Right renal pelvis (tissue), 4 donors: ENCODE measurements at places on chromosomes 6 and 20. TPM values are rescaled to one million over a fixed set of nuclear protein-coding genes. Genes with fewer than 3 reads are reported as not detected.

DNA sequence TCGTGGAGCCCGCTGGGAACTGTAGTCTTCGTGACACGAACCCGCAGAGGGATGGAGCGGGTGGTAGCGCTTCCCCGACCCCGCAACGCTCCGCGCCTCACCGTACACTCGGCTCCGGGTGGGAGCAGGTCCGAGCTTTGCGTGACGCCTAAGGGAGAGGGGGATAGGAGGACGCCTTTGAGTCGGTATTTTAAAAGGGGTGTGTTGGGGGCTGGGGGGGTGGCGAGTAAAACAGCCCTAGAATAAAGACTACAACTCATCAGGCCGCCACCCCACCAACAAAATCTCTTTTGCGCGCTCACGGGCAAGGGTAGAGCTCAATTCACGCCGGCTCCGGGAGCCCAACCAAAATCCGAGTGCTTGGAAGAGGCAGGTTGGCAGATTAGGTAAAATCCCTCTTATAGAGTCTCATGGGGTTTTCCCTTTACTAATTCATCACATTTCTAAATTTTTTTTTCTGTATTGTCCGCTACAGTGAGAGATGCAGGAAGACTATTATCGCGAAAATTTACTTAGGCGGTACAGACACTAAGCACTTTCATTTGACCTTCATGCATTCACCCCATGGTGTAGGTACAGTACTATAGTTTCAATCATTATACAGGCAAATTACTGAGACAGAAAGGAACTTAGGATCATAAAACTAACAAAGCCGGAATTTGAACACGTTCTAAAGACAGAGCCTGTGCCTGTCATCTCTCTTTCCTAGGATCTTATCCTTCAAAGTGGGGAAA is 706 bp upstream of the SNX14 start:
- no peak for DNase-seq

GRCh38 chr20:38272398-38272797 is 11.9 kb upstream of the KIAA1755 start:
- DNase-seq: no peak

SYCP2 gene
- polyA plus RNA-seq: 6.5 TPM

TRIM26 gene
- 43.8 TPM for polyA plus RNA-seq

DNA sequence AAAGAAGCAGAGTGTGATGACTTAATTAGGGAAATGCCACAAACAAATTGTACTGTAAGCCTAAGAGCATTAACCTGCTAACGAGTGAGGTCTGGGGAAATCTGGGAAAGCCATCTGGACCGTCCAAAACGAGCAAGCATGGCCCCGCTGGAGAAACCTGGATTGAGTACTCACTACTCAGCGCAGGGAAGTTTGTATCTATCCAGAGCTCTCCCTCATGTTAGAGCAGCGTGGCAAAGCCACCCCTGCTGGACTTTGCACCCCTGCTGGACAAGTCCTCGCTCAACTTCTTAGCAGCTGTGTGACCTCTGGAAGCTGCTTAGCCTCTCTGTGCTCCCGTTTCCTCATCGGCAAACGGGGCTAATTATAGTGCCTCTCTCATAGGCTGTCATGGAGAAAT is 37.3 kb downstream of the PSMG4 start:
- no peak for DNase-seq

DNA sequence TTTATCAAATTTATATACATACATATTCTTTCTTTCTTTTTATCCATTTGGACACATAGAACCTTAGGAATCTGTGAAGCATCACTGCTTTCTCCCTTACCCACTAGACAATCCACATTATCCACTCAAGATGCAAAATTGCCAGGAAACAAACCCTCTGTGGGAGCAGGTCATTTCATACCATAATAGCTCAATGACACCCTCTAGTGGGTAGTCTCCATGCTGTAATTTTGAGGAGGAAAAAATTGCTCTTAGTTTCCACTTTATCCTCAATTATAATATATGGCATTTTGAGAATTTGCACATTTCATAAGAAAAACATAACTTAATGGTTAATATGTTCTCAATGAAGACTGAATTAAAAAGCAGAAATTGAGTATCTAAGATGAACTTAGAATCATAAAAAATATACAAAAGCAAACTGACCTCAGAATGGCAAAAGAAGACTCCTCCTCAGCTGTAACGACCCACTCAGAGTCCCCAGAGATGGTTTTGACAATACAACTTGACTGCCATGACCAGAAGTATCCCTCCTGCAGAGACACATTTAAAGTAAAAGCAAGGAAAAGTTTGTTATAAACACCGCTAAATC is 164.1 kb downstream of the FRK start:
- no peak for DNase-seq

DNA sequence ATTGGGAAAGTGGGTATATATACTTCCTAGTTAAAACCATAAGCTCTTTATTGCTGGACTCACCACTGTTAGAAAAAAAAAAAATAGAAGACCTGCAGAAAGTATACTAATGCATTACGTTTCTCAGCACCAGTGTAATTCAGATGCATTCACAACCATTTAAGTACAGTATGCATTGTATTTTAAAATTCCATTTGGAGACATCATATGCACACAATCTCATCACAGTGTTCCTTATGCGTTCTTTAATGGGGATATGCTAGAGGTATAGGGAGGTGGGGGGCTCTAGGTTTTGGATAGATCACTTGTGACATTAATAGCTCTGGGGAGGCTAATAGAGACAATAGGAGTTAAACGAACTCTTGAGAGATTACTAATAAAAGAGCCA is 9.4 kb downstream of the TFAP2A start:
- no peak for DNase-seq

GRCh38 chr6:27502508-27503435 is 29.9 kb upstream of the ZNF184 start:
- DNase-seq: no peak

SLC22A7 gene
- 2.5 TPM for polyA plus RNA-seq

- DNase-seq: no peak
These were observed 77.4 kb upstream of the CD93 start for GRCh38 chr20:23163562-23163961.

- DNase-seq: no peak
These were observed 227.2 kb downstream of the EPM2A start for GRCh38 chr6:145508107-145508506.

CYP21A2 gene
- polyA plus RNA-seq: 1.2 TPM

DNA sequence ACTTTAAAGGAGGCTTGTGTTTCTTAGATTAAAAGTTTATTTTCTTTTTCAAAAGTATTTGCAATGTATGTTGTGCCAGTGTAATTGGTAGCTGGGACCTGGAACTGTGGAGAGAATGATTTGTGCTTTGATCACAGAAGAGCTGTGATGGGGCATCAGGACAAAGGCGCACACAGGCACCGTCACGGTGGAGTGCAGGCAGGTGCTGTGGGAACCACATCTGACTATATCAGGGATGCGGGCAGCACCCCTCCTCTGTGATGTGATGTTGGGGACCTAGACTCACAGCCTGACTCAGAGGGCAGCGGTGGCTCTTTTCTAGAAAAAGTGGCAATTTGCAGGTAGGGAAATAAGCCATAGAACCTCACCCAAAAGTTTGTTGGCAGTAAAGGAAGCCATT is 34.5 kb downstream of the SYTL3 start:
- DNase-seq: no peak

DNA sequence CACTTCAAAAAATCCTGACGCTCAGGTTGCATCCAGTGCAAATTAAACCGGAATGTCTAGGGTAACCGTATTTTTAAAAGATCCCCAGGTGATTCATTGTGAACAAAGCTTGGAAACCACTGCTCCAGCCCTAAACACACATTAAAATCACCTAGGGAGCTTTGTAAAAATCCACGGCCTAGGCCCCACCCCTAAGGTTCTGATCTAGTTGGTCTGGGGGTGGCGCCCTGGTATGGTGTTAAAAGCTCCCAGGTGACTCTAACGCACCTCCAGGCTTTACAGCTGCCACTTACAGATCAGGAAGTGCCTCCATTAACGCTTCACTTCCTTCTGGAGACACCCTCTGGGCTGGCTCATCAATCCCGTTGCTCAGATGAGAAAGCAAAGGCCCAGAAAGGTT is 92.2 kb downstream of the GRM4 start:
- no peak for DNase-seq

ADGB gene
- 0.72 TPM for polyA plus RNA-seq

DNA sequence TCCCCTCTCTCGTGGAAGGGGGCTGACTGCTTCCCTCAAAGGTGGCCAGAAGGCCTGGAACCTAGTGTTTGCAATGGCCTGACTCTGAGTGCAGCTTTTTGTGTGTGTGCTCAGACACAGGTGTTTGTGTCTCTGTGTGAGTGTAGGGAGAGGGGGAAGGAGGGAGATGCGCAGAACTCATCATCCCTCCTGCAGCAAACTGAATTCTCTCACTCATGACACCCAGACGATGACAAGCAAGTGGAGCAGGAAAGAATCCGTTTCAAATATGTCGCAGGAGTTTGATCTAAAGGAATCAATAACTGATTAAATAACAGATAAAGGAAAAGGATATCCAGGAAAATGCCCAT is 101.4 kb downstream of the TNFAIP3 start:
- no peak for DNase-seq

DNA sequence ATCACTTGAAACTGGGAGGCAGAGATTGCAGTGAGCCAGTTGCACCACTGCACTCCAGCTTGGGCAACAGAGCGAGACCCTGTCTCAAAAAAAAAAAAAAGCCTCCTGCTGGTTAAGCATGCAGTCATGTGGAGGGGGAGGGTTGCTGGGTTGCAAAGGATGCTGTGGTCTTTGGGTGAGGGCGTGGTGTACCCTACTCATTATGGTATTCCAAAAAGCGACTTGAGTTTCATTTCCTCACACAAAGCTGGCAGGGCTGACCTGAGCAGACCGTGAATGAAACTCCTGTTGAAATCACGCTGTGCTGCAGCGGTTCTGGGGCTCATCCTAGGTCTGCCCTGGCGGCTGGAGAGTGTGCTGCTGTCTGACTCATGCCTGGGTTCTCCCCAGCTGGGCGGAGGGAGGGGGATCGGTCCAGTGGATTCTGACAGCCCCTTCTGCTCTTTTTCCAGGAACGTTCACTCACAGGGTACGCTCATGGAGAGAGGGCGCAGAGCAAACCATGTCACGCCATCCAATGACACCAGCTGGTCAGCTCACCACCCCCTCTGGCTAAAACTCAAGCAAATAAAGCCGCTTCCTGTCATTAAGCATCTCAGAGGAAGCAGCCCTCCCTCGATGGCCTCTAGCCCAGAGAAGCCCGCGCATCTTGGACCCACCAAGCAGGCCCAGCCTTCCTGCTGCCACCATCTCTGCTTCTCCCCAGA is 166.2 kb downstream of the SCML4 start:
- no peak for DNase-seq

DNA sequence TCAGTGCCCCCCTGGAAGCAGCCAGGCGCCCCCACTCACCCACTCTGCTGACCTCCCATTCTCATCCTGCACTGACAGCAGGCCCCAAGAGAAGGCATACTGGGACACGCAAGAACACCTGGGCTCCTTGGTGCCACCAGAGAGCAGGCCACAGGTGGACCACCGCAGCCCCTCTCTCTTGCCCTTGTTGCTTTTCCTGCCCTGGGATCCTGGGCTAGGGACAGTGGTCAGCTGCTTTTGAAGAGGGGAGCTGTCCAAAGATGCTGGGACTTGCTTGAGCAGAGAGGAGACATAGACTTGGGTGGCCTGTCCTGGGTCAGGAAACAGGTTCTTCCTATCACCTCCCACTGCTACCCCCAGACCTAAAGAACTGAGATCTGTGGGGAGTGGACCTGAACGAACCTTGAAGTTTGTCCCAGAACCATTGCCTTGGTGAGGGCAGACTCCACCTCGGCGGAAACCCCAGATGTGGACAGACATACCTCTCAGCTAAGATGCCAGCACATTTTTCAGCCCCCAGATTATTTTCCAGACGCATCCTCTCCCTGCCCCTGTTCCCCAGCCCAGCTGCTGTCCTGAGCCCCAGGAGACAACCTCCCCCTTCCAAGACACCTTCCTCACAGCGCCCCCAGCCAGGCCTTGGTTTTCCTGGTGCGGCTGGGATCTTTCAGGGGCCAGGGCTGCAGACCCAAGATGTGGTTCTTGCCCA is 1.1 kb downstream of the GLP1R start:
- DNase-seq: no peak

GRCh38 chr20:1313236-1313964 is 15.5 kb downstream of the SDCBP2 start:
- peak; percentile 71 for DNase-seq

DNA sequence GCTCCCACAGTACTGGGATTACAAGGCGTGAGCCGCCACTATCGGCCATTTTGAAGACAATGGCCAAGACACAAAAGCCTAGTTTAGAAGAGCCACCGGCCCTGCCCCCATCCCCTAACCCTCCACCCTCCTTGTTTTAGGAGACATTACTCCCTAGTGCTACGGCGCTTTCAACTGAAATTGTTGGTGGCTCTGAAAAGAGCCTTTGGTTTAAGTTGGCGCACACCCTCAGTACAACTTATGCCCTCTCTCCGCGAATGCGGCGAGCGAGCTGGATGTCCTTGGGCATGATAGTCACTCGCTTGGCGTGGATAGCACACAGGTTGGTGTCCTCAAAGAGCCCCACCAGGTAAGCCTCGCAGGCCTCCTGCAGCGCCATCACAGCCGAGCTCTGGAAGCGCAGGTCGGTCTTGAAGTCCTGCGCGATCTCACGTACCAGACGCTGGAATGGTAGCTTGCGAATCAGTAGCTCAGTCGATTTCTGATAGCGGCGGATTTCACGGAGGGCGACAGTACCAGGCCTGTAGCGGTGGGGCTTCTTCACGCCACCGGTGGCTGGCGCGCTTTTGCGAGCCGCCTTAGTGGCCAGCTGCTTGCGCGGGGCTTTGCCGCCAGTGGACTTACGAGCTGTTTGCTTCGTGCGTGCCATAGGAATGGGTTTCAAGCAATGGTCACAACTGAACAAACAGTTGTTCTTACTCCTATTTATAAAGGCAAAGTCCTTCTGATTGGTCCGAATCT is 114.9 kb upstream of the BTN3A2 start:
- no peak for DNase-seq

- DNase-seq: no peak
These were observed 968 bp upstream of the CCN5 start for GRCh38 chr20:44714102-44714700.

DNA sequence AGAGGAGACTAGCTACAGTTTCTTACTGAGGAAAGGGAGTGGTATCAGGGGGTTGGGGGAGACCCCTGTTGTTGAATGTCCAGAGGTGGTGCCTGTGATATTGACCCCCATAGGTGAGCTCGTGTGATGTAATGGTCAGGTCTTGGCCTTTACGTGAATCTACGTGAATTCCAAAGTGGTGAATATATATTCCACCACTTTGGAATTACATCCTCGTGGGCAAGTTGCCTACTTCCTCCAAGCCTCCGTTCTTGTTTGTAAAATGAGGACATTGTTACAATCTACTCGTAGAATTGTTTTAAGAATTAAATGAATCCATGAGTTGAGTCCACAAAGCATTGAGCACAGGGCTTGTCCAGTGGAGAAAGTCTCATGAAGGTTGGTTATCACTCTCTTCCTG is 47.3 kb downstream of the TSHZ2 start:
- no peak for DNase-seq

DNAH8 gene
- polyA plus RNA-seq: 0.27 TPM

GRCh38 chr20:3194617-3195280 is 9.7 kb downstream of the DDRGK1 start:
- no peak for DNase-seq

GOPC gene
- 55.7 TPM for polyA plus RNA-seq

GRCh38 chr6:95994151-95994550 is 21.6 kb upstream of the FUT9 start:
- DNase-seq: no peak

GRCh38 chr20:16801919-16802651 is 53.9 kb downstream of the OTOR start:
- peak; percentile 51 for DNase-seq

NKX2-4 gene
- polyA plus RNA-seq: not detected

KDM1B gene
- polyA plus RNA-seq: 21.4 TPM

TNXB gene
- 5.4 TPM for polyA plus RNA-seq

- no peak for DNase-seq
These were observed 9.2 kb downstream of the CDH22 start for GRCh38 chr20:46299078-46299477.
